IPS-NIHi11 (cell line): ENCODE measurements at places on chromosomes 2 and 18.

DNA sequence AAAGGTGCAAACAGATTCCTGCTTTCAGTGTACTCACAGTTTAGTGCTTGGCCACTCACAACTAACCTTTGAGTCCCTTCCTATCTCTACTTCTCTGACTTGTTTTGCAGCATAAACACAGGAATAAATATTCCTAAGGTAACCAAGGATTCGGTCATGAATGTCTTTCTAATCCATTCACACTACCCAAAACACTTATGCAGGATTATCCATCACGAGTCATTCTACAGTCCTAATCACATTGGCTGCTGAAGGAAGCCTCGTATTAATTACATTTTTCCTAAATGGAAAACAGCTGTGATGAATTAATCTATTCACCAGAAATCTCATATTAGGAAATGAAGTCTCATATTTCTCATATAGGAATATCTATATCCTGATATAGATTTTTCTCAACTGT lies 16.3 kb downstream of the RDH14 start:
- DNase-seq = no peak

GRCh38 chr2:190996338-190996946 lies 17.5 kb downstream of the STAT1 start:
- peak; percentile 77 for DNase-seq

DNA sequence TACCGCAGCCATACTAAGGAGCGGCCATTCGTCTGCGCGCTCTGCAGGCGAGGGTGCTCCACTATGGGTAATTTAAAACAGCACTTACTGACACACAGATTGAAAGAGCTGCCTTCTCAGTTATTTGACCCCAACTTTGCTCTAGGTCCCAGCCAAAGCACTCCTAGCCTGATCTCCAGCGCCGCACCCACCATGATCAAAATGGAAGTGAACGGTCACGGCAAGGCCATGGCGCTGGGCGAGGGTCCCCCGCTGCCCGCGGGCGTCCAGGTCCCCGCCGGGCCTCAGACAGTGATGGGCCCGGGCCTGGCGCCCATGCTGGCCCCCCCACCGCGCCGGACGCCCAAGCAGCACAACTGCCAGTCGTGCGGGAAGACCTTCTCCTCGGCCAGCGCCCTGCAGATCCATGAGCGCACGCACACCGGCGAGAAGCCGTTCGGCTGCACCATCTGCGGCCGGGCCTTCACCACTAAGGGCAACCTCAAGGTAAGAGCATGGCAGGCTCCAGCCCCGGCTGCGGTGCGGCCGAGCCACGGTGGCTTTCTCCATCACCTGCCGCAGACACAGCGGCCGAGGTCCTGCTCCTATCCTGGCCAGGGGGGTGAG lies 15.5 kb downstream of the SALL3 start:
- DNase-seq = no peak

GRCh38 chr2:151638191-151638933 lies 95.9 kb downstream of the NEB start:
- no peak for DNase-seq

DNA sequence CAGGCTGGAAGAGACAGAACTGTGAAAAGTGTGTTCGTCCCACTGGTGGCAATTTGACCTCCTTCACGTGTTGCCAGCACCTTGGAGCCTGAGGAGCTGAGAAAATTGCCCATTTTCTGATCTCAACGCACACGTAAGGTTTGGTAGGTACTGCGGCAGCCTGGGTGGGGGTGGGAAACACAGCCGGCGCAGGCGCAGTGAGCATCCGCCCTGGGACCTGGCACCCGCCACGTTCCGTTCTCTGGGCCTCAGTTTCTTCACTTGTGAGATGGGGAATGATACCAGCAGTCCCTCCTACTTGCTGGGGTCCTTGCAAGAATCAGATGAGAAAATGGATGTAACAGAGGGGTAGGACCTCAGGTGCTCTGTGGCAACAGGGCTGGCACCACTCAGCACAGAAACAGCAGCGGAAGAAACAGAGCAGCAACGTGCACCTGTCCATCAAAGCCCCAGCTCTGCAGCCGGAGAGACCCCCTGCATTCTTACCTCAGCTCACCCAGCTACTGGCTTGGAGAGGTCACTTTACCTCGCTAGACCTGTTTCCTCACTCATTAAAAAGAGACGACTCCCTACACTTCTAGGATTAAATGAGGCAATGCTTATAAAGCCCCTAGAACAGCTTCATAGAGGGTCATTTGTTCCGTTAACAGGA lies 458.0 kb upstream of the ID2 start:
- DNase-seq = peak; percentile 21

DNA sequence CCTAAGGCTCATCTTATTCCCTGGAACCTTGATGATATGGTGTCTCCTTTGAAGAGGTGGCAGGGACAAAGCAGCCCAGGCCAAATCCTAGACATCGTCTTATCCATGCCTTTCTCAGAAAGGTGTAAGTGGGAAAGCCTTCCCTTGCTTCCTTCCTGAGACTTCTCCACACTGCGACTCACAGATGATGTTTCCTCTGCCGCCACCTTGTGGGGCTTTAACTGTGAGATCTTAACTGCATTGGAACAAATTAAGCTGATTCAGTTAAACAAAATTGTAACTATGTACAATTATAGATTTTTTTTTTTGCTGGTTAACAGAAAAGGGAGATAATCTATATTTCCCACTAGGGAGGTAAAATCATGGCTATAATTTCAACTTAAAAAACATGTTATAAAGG lies 10.0 kb upstream of the GCA start:
- DNase-seq = peak; percentile 22

DNA sequence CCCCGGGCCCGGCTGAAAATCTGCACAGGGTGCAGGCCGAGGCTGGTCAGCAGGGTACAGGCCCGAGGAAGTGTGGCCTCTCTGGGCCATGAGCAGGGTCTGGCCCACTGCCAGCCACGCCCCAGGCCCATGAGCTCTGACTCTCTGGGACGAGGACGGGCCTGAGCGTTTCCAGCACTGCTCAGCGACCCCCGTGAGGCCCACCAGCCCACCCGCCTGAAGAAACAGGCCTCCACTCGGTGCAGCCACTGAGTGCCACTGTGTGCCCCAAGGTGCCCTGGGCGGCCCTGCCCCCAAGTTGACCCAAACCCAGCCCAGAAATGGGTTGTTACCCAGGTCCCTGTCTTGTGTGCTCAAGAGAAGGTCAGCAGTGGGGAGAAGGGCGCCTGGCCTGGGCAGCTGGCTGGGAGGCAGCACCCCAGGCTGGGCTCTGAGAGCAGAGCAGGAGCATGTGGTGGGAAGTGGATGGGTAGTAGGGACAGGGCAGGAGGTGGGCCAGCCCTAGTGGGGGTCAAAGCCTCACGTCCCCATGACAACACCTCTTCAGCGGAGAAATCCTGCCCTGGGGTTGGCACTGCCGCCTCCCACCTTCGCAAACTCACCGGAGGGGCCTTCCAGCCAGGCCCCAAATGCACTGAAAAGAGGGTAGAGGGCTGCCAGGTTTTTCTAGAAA lies 2.1 kb upstream of the SNED1 start:
- DNase-seq = no peak

DNA sequence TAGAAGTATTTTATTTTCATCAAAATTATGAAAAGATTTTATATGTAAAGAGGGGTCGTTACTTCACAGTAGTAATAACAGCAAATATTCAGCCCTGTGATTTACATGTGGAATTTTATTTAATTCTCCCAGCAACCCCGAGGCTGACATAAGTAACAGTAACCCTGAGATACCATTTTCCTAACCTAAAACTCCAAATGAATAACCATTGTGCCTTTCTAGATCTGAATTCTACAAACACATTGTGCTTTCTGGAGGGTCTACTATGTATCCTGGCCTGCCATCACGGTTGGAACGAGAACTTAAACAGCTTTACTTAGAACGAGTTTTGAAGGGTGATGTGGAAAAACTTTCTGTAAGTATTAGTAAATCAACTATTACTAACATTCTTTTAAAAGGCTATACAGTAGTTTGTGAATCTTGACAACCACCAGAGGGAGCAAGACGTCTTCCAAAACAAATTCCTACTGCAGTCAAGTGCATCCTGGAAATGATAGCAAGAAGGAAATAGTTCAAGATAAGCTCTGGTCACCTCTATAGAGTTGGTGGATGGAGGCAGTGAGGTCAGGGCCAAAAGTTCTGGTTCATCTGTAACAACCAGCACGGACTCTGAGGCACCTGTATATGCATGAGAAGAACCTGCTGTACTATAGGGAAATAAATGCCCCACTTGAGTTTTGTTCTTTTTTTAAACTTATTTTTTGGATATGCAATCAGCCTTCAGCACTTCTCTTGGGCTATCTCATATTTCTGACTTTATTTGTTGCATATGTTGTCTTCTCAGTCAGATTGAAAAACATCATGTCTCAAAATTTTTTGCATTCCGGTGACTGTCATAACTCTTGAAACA lies 37.4 kb downstream of the ACTR2 start:
- peak; percentile 42 for DNase-seq
